Right cardiac atrium (tissue), 5 donors: ENCODE measurements at places on chromosomes 7 and 10. TPM values are rescaled to one million over a fixed set of nuclear protein-coding genes. Genes with fewer than 3 reads are reported as not detected.

DNA sequence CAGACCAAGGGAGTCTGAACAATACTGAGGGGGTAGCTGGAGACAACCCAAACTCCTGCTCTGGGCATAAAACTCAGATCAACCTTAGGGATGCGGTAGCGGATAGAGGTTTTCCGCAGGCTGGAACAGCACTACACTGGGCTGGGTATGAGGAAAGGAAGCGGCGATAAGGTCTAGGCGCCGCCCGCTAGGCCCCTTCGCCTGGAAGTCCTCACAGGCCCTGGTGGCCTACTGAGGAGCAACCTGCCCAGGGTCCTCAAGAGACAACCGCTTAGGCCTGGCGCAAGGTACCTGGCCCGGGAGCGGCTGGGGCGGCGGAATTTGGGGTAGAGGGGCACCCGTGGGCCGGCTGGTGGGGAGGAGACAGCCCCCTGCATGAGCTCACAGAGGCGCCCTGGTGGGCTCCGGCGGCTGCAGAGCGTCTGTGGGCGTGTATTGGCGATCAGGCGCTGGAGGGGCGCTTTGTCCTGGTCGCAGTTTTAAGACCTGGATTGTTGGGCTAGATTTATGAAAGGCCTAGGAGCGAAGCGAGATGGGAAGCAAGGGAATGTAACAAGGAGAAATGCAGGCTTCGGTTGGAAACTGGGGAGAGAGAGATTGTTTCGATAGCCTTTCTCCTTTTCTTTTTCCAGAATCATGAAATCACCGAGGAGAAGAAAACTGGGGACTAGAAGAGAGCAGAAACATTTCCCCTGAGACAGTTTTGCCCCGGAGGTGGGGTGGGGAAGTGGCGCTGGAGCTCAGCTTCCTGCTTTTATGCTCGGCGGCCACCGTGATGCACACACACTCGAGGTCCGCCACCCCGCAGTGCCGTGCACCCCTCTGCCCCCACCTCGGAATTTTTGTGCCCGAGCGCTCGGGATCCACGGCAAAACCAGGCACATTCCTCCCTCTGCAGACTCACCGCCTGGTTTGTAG, 2.4 kb upstream of the NKX2-3 start:
- DNase-seq, result no peak

PURB gene
- 14.8 TPM for total RNA-seq

GRCh38 chr10:60964257-60965235, 20.6 kb upstream of the RHOBTB1 start:
- DNase-seq, result peak; percentile 75

GRCh38 chr10:55800602-55801352, 560.3 kb downstream of the ZWINT start:
- DNase-seq, result no peak

GRCh38 chr10:17375936-17376584, 78.3 kb downstream of the ST8SIA6 start:
- no peak for DNase-seq

GRCh38 chr7:63067897-63068585, 930.6 kb upstream of the ZNF722 start:
- peak; percentile 69 for DNase-seq

TMEM178B gene
- total RNA-seq, result 35.0 TPM

- DNase-seq, result no peak
Observed at GRCh38 chr10:103967448-103968071, 620 bp downstream of the SLK start.

GRCh38 chr10:6036861-6037321, 25.3 kb downstream of the IL2RA start:
- DNase-seq, result no peak

HPS1 gene
- 28.1 TPM for total RNA-seq

MSS51 gene
- total RNA-seq, result 1.2 TPM

DNA sequence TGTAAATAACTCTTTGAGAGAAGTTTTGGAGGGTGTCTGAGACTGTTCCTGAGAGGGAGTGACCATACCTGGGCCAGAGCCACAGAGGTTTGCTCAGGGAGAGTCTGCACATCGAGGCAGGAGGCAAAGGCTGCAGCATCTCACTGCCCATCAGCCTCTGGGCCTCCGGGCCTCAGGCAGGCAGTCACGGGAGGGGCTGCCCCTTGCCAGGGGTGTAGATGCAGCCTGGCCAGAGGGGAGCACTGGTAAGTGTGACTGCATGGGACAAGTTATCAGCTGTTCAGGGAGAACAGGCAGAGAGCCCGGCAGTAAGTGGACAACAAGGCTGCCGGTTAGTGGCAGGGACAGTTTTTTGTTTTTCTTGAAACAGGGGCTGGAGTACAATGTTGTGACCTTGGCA, 55.9 kb downstream of the ZNF467 start:
- no peak for DNase-seq

- no peak for DNase-seq
Observed at GRCh38 chr7:101108961-101109360, 17.9 kb upstream of the SERPINE1 start.

GRCh38 chr10:112526906-112527305, 79.9 kb downstream of the VTI1A start:
- DNase-seq, result no peak

BAIAP2L1 gene
- total RNA-seq, result 0.71 TPM

SVOPL gene
- not detected for total RNA-seq

- no peak for DNase-seq
Observed at GRCh38 chr10:118980870-118981269, 48.6 kb upstream of the NANOS1 start.

PCGF6 gene
- total RNA-seq, result 7.2 TPM

DNA sequence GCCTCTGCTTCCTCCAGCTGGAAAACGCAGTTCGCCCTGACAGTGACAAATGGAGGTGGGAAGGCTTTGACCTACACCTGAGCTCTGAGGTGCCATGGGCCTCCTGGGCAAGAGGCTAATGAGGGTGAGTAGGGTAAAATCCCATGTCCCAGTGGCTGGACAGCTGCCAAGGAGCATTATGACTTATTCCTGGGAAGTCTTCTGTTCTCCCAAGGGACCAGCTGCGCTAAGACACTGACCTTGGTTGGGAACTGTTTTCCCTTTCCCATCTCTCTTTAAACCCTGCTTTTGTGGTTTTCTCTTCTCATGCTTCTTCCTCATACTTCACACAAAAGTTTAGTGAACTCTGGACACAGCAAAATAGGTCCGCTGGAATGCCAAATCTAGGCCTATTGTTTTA, 72.6 kb downstream of the COPG2 start:
- peak; percentile 37 for DNase-seq

DNA sequence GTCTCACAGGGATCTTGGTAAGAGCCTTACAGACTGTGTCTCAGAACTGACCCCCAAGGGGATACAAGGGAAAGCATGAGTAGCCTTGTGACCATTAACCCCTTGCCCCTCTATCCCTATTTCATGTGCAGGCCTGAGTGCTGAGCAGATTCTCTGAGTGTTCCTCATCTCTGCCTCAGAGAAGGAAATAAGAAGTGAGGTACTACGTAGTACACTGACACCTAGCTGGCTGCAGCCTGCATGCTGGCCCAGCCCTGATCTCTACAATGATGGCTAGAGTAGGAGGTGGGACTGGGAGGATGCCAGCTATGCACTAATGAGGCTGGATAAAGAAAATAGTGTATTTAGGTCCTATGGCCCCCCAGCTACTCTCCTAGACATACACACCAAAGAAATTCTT, 174.9 kb upstream of the HPS1 start:
- DNase-seq, result no peak

- DNase-seq, result no peak
Observed at GRCh38 chr10:88541116-88541626, 41.9 kb downstream of the RNLS start.

DNA sequence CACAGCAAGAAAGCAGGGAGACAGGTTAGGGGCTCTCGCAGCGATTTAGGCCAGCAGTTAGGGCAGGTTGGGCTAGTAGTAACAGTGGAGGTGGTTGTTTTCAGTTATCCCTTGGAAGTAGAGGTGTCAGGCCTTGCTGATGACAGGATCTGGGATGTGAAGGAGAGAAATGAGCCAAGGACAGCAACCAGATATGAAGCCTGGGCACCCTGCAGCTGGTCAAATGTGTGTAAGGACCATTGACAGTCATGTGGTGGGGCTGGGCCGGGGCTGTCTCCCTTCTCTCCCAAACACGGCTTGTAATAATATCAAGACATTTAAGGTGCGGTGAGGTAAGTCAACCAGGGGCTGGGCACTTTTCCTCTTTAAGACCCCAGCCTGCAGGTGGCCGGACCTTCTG, 112.5 kb upstream of the IGFBP3 start:
- no peak for DNase-seq

FOXP2 gene
- total RNA-seq, result 2.4 TPM

GRCh38 chr10:24457661-24458318, 248.9 kb downstream of the KIAA1217 start:
- no peak for DNase-seq

GRCh38 chr7:988426-988911, 5.5 kb downstream of the CYP2W1 start:
- peak; percentile 58 for DNase-seq

DNA sequence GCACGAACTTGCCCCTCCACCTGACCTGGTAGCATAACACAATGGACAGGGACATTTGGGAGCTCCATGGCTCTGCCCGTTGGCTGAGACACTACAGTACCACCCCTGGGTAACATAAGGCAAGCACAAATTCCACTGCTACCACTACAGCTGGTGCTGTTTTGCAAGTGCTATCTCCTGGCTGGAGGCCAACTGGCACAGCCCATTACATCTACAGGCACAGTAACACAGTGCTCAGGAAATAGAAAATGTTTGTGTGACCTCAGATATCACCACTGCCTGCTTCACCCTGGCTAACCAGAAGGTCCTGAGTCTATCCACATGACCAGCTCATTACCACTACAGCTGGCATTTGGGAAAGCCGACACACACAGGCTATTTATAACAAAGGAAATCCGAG, 631.1 kb upstream of the MBL2 start:
- peak; percentile 79 for DNase-seq

BAMBI gene
- total RNA-seq, result 39.1 TPM

COL28A1 gene
- total RNA-seq, result 5.3 TPM

GRCh38 chr7:158109364-158110033, 478.1 kb downstream of the PTPRN2 start:
- DNase-seq, result no peak

GPAM gene
- total RNA-seq, result 17.9 TPM

DNA sequence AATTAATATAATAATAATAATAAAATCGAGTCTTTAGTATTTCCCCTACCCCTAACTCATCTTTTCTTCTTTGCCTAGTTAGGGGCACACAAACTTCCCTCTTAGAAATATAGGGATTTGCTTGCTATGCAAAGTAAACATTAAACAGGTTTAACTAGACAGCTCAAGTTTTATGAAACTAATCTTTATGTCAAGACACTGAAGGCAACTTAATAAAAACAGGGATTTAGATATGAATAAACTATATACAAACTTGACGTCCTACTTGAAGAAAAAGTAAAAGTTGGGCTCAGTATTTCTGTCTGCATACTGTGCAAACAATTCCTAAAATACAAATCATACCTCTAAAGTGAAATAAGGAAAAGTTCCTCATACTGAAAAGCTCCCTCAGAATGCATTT, 52.1 kb upstream of the CAV2 start:
- no peak for DNase-seq

GRCh38 chr7:95026421-95027072, 119.2 kb downstream of the PPP1R9A start:
- DNase-seq, result no peak

GRCh38 chr10:13388478-13389230, 40.6 kb upstream of the SEPHS1 start:
- DNase-seq, result no peak

DNA sequence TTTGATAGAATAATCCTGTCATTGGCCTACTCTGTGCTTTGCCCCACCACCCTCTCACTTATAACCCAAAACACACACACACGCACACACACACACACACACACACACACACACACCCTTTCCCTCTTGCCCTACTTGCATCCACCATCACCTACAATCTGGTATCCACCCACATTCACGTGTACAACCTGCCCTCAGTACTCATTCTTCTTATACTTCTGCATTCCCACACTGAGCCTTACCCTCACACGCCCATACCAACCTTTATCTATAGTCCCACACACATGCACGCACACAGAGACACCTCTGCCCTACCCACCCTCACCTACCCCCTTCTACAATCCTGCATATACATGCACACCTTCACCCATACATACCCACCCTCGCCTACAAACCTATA, 10.8 kb upstream of the SRI start:
- DNase-seq, result no peak
